Thymus (tissue), 14 donors: ENCODE measurements at places on chromosomes 5 and 9. TPM values are rescaled to one million over a fixed set of nuclear protein-coding genes. Genes with fewer than 3 reads are reported as not detected.

DNA sequence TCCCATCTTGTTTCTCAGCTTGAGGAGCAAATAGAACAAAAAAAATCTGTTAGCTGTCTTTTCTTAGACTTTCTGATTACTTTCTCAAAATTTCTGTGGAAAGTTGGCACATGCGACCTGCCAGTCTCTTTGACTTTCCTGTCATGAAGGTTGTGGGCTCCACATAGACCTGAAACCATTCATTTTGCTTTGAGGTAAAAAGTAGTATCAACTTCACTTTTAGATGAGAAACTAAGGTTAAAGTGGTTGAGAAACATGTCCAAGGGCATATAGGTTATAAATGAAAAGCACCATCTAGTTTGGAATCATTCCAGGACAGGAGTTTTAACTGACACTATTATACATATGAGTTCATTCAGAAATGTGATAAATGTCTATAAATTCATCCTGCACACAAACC is 42.7 kb downstream of the ST8SIA4 start:
- no peaks in the 10 kb centered on the region for H3K36me3 ChIP-seq
- H3K27ac ChIP-seq = no peak overlapping the region
- H3K4me3 ChIP-seq = no peak overlapping the region
- H3K4me1 ChIP-seq = no peaks in the 10 kb centered on the region
- DNase-seq = no peak
- H3K27me3 ChIP-seq = no peaks in the 10 kb centered on the region

DNA sequence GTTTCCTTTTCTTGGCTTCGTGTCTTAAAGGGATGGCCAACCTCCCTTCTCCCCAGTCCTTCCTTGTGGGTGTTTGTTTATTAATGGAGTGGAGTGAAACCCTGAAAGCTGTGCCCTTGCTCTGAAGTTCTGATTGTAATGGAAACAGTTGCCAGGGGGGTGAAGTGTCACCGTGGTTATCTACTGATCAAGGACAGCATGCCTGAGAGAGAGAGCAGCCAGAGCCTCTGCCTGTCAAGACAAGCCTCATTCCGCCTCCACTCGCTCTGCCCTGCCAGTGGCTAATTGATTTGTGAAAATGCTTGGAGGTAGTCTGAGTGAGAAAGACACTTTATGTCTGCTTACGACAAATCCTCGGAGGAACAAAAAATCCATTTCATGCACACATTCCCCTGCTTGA is 143.7 kb upstream of the SLC30A5 start:
- no peak overlapping the region for H3K27ac ChIP-seq
- no peak overlapping the region for H3K4me3 ChIP-seq
- H3K36me3 ChIP-seq = no peaks in the 10 kb centered on the region
- H3K4me1 ChIP-seq = no peaks in the 10 kb centered on the region

DNA sequence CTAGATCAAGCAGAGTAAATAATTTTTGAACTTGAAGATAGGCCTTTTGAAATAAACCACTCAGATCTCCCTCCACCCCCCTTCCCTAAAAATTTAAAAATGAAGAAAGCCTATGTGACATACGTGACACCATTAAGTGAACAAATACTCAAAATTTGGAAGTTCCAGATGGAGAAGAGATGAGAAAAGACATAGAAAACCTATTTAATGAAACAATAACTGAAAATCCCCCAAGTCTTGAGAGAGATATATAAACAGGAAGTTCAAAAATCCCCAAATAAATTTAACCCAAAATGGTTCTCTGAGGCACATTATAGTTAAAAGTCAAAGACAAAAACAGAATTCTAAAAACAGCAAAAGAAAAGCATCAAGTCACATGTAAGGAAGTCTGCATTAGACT is 428.6 kb downstream of the PSAT1 start:
- no peaks in the 10 kb centered on the region for H3K4me1 ChIP-seq
- no peak overlapping the region for H3K4me3 ChIP-seq
- no peaks in the 10 kb centered on the region for H3K36me3 ChIP-seq
- no peak overlapping the region for H3K27ac ChIP-seq

GRCh38 chr9:33249087-33249658 is 9.2 kb downstream of the SPINK4 start:
- H3K4me3 ChIP-seq = no peak overlapping the region
- H3K36me3 ChIP-seq = peaks cover 30% of the 10 kb centered on the region
- DNase-seq = no peak
- no peaks in the 10 kb centered on the region for H3K27me3 ChIP-seq
- no peaks in the 10 kb centered on the region for H3K4me1 ChIP-seq
- no peak overlapping the region for H3K27ac ChIP-seq

GRCh38 chr5:56513141-56513540 is 280.0 kb upstream of the ANKRD55 start:
- no peak for DNase-seq
- no peak overlapping the region for H3K27ac ChIP-seq
- no peaks in the 10 kb centered on the region for H3K27me3 ChIP-seq
- H3K4me1 ChIP-seq = peaks cover 8% of the 10 kb centered on the region

GRCh38 chr5:61951295-61951694 is 354.7 kb upstream of the KIF2A start:
- DNase-seq = no peak
- H3K36me3 ChIP-seq = no peaks in the 10 kb centered on the region
- no peak overlapping the region for H3K27ac ChIP-seq
- no peaks in the 10 kb centered on the region for H3K27me3 ChIP-seq

DNA sequence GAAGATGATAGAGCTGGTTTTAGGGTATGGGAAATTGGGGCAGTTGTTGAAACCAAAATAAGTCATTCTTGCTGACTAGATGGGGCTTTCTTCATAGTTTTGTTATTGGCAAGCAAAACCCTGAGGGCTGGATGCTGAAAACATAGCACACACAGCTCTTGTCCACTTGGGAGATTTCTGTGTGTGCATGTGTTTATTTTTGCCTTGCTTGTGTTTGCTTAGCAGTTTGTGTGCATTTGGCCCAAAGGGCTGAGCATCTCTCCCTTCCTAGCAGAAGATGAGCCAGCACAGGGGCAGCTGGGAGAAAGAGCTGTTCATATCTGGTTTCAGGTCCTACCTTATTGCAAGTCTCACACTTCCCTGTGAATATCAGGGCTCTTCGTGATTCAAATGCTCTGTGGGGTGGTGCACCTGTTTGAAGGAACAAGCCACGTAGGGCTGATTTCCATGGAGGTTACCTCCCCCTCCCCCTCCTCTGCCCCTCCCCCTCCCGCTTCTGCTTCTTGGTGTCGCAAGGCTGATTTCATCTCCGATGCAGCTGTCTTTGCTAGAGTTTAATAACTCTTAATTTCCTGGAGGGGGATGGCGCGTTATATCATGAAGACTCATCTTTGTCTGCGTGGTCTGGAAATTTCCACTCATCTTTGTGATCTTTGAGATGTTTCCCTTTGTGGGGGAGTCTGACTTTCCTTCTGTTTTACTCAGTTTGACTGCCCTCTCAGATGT is 296.5 kb downstream of the ARHGAP26 start:
- DNase-seq = peak; percentile 36
- H3K36me3 ChIP-seq = no peaks in the 10 kb centered on the region
- H3K4me3 ChIP-seq = no peak overlapping the region
- H3K27me3 ChIP-seq = no peaks in the 10 kb centered on the region
- peaks cover 29% of the 10 kb centered on the region for H3K4me1 ChIP-seq

DNA sequence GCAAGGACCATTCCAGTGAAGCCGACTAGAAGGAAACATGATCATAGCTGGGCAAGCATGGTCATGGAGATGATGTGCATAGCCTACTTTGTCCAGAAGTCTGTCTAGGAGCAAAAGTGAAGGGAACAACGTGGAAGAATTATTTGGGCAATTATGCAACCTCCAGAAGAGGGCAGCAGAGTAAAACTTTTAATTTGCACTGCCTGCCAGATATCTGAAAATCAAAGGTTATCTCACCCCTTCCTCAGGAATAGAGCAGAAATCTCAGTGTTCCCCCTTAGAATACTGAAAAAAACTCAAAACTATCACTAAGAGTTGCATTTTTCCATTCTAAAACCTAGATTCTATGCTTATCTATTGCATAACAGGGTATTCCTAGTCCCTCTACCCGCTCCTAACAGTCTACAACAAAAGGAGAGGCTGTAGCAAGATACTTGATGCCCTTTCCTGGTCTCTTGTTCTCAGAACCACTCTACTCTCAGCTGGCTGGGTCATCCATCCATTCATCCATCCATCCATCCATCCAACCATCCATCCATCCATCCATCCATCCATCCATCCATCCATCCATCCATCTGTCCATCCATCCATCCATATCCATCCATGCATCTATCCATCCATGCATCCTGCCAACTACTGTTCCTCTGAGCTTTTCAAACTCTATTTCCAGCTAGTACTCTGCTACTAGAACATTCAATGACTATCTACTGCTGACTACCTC is 8.4 kb upstream of the SETD9 start:
- DNase-seq = no peak
- H3K4me3 ChIP-seq = no peak overlapping the region
- H3K4me1 ChIP-seq = no peaks in the 10 kb centered on the region
- no peaks in the 10 kb centered on the region for H3K36me3 ChIP-seq
- H3K27ac ChIP-seq = no peak overlapping the region

GRCh38 chr9:26033336-26033735 is 355.1 kb upstream of the TUSC1 start:
- no peaks in the 10 kb centered on the region for H3K27me3 ChIP-seq
- no peaks in the 10 kb centered on the region for H3K36me3 ChIP-seq
- no peak overlapping the region for H3K27ac ChIP-seq
- DNase-seq = no peak
- no peak overlapping the region for H3K4me3 ChIP-seq

GRCh38 chr5:133846478-133847226 is 121.8 kb downstream of the C5orf15 start:
- H3K27me3 ChIP-seq = no peaks in the 10 kb centered on the region
- no peak overlapping the region for H3K27ac ChIP-seq
- H3K36me3 ChIP-seq = no peaks in the 10 kb centered on the region
- no peak overlapping the region for H3K4me3 ChIP-seq
- peaks cover 19% of the 10 kb centered on the region for H3K4me1 ChIP-seq
- no peak for DNase-seq

DNA sequence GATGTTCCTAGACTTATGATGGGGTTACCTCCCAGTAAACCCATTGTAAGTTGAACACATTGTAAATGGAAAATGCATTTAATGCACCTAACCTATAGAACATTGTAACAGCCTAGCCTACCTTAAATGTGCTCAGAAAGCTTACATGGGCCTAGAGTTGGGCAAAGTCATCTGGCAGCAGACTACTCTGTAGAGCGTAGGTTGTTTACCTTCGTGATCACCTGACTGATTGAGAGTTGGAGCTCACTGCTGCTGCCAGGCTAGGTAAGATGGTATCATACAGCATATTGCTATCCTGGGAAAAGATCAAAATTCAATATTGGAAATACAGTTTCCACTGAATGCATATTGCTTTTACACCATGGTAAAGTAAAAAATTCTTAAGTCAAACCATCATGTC is 95.4 kb downstream of the HTR4 start:
- H3K4me3 ChIP-seq = no peak overlapping the region
- no peak overlapping the region for H3K27ac ChIP-seq
- no peak for DNase-seq
- H3K4me1 ChIP-seq = no peaks in the 10 kb centered on the region
- H3K36me3 ChIP-seq = no peaks in the 10 kb centered on the region
- H3K27me3 ChIP-seq = no peaks in the 10 kb centered on the region

DNA sequence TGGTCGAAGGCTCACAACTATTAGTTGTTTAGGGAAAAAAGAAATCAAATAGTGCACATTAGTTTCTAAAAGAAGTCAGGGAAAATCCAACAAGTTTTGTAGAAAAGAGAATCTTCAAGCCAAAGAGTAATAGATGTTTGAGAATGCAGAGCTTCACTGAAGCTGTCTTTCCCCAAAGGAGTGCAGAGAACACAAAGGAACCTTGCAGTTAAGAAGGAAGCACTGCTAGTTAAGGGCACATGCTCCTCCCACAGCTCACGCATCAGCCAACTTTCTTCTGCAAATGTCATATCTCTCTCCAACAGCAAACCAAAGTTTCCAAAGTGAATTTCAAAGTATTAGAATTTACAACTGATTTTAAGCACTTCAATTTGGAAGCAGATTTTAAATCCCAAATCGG is 116.4 kb upstream of the FST start:
- H3K36me3 ChIP-seq = no peaks in the 10 kb centered on the region
- H3K4me1 ChIP-seq = no peaks in the 10 kb centered on the region
- no peaks in the 10 kb centered on the region for H3K27me3 ChIP-seq
- no peak overlapping the region for H3K4me3 ChIP-seq
- no peak for DNase-seq
- H3K27ac ChIP-seq = no peak overlapping the region

DNA sequence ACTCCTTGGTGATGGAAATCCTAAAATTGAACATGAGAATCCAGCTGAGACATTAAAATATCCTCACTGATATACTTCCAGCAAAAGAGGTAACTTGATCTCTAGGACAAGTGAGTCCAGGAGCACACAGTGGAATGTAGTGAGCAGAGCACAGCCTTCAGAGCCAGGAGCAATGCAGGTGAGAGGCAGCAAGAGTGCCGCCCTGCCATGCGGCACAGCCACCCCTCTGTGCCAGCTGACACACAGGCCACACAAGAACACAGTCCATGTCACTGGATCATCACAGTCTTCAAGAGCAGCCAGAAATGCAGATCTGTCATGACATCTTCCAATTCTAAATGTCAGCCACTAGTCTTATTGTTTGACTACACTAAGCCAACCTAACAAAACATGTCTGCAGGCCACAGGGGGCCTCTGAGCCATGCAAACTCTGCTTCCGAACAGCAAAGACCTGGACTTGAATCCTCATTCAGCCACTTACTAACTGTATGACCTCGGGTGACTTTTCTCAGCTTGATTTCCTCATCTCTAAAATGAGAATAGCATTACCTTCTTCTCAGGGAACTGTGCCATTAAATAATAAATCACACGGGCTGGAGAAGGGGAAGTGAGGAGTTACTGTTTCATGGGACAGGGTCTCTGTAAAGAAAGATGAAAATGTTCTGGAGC is 47.0 kb downstream of the CCDC125 start:
- no peaks in the 10 kb centered on the region for H3K27me3 ChIP-seq
- DNase-seq = no peak
- no peaks in the 10 kb centered on the region for H3K4me1 ChIP-seq
- no peak overlapping the region for H3K27ac ChIP-seq
- H3K4me3 ChIP-seq = no peak overlapping the region
- H3K36me3 ChIP-seq = peaks cover 19% of the 10 kb centered on the region

ITGA1 gene
- total RNA-seq = 9.5 TPM

N4BP3 gene
- 1.9 TPM for total RNA-seq

ITK gene
- total RNA-seq = 87.7 TPM

CFAP77 gene
- total RNA-seq = 0.05 TPM

CKMT2 gene
- total RNA-seq = 0.33 TPM

CCL27 gene
- total RNA-seq = 4.4 TPM

F2RL1 gene
- 0.66 TPM for total RNA-seq

MAP1B gene
- total RNA-seq = 1.6 TPM

MORN5 gene
- total RNA-seq = not detected
